ENCODE measurements at places on chromosomes 2 and 18. TPM values are rescaled to one million over a fixed set of nuclear protein-coding genes. Genes with fewer than 3 reads are reported as not detected.
A peak's percentile ranks its signal among the peaks of the same experiment; 100 is the strongest.

LINC00305 gene
- not detected for total RNA-seq

LAMA1 gene
- 0.13 TPM for total RNA-seq

SPDYA gene
- 0.13 TPM for total RNA-seq

ACMSD gene
- total RNA-seq = not detected

ADAM23 gene
- total RNA-seq = 0.77 TPM

PDE11A gene
- under 0.01 TPM for total RNA-seq

RAB17 gene
- 12.3 TPM for total RNA-seq

RESP18 gene
- not detected for total RNA-seq

YES1 gene
- 149 TPM for total RNA-seq

SERPINB8 gene
- total RNA-seq = 6.7 TPM

- DNase-seq = no peak
Observed at GRCh38 chr2:195535911-195536522, 121.0 kb upstream of the SLC39A10 start.

DNA sequence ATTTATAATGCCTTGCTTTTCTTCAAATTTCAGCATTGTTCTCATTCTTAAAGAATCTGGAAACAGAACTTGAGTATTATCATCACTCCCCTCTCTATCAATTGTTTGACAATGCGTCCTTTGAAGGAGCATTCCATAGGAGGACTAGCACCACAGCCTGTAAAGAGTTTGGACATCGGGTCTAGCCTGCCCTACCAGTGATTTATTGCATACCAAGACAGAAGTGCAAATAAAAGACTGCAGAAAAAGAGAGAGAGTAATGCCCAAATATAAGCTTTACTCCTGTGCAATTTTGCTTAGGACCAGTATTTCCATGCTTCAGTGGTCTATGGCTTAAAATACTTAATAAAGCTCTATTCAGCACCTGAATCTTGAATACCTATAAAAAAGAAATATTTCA lies 55.4 kb upstream of the MAP2 start:
- DNase-seq = no peak

GRCh38 chr2:143679617-143680016 lies 550.4 kb downstream of the ARHGAP15 start:
- DNase-seq = no peak

DNA sequence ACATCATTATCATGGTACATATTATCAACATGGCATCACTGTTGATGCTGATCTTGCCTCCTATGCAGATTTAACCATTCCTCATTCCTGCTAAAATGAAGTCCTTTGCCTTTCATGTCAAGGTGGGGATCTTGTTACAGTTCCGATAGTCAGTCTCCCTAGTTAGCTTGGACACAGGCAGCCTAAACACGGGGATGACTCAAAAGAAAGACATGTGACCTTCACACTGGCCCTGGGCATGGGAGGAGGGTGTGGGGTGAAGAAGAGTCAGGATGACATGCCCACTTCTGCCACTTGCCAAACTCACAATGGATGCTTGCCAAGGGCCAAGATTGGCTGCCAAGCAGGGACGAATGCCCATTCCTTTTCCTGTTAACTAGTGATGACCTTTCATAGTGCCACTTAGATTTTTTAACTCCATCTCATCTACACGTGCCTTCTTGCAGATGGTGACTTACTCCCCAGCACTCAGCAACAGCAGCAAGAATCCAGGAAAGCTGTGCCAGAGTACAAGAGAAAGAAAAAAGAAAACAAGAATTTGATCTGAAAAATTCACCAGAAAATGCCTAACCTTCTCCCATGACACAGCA lies 13.9 kb upstream of the SLC1A4 start:
- DNase-seq = peak; percentile 47

- peak; percentile 65 for DNase-seq
Observed at GRCh38 chr2:20635675-20636584, 15.0 kb downstream of the HS1BP3 start.

- DNase-seq = no peak
Observed at GRCh38 chr18:21129566-21130216, 18.1 kb upstream of the ROCK1 start.

DNA sequence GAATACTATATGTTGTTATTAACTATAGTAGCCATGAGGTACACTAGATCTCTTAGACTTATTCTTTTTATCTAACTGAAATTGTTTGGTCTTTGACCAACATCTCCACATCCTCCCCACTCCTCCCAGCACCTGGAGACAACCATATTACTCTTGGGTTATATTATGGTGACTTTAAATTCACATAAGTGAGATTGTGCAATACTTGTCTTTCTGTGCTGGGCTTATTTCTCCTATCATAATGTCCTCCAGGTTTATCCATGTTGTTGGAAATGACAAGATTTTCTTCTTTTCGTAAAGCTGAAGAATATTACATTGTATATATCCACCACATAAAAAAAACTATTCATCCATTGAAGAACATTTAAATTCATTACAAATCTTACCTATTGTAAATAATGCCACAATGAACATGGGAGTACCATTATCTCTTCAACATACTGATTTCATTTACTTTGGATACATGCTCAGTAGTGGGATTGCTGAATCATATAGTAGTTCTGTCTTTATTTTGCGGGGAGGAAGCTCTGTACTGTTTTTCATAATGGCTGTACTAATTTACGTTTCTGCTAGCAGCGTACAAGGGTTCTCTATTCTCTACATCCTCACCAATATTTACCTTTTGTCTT lies 159.2 kb upstream of the SCN7A start:
- DNase-seq = peak; percentile 11

GRCh38 chr18:62651276-62652056 lies 63.9 kb upstream of the PHLPP1 start:
- no peak for DNase-seq

- DNase-seq = no peak
Observed at GRCh38 chr2:133264989-133265401, 303.3 kb downstream of the NCKAP5 start.

- no peak for DNase-seq
Observed at GRCh38 chr2:100216015-100216414, 73.6 kb upstream of the AFF3 start.

DNA sequence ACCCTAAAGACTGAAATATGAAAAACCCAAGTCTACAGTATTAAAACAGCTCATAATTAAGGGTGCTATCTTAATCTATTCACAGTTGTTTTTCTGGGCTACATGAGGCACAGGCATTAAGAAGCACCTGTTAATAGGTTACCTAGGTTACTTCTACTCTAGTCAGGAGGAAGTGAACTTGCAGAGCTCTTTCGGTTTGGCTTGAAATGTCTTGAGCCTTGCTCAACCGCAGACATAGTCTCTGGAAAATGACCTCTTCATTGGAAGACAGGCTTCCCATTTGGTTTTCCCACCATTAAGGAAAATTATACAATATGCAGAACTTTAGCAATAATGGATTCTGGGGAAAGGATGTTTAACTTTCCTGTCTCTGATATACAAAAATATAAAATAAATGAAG lies 142.3 kb upstream of the KCNJ3 start:
- no peak for DNase-seq

DNA sequence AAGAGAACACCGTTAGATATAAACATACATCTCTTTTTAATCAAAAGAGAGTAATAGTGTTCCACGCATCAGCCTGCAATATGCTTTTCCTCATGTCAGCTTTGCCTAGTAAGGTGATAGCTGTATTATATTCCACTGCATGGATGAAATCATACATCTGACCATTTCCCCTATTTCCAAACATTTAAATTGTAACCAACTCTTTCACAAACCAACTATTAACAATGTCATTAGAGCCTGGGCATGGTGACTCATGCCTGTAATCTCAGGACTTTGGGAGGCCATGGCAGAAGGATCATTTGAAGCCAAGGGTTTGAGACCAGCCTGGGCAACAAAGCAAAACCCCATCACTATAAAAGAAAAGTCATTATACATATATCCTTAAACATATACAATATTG lies 284.8 kb downstream of the BCL11A start:
- DNase-seq = no peak

- no peak for DNase-seq
Observed at GRCh38 chr2:136054856-136055255, 63.1 kb downstream of the CXCR4 start.

DNA sequence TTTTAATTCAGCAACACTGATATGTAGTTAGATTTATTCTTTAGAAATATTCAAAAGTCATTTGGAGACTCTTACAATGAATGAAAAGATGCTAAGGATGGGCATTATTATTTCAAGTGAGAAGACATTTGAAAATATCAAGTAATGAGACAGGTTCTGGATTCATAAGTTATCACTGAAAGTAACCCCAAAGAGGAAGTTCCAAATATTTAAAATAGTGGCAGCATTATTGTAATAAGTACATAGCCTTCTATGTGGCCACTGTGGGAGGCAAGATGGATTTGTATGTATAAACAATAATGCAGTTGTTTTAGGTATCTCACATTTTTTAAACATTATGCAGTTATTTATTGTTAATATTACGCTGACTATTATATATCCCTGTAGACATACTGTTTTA lies 29.7 kb downstream of the ZC3H6 start:
- no peak for DNase-seq

DNA sequence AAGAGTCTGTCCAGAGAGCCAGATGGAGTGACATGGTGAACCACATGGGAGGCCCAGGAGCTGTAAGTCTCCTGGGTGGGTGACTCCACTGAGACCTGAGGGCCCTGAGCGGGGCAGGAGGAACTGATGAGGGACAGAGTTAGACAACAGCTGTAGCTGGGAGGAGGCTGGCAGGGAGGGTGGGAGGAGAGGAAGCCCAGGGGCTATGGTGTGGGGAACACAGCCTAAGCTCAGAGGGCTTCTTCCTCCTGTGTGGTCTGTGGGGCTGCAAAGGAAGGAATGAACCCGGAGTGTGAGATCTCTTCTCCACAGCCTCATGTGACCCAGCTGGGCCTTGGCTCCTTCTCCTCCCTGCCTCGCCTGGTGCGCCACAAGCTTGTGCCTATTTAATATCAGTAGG lies 395.6 kb upstream of the HS6ST1 start:
- DNase-seq = no peak

DNA sequence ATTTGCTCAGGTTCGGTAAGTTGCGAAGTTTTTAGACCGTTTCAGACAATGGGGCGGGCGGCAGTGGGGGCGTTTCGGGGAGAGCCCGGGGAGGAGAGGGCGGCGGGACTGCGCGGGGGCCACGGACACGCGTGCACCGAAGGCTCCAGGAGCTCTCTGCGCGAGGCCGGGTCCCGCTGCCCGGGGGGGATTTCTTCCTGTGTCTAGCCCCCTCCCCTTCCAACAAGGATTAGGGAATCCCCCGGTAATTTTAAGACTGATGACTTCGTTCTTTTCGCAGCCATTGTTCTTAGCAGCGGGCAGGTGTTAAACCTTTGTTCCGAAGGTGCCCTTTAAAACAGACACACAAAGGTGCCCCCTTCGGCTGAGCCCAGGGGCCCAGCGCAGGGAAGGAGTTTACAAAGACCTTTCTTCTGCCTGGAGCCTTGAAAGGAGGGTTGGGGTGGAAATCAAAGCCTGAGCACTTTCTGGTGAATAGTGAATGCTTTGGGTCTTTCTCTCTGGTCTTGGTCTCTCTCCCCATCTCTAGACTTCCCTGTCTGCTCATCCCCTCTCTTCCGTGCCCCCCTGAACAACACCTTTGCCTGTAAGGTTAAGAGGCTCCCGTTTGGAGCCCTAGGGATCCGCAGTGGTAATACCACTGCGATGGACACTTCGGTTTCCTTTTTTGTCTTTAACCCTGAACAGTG lies 2.1 kb downstream of the TRIB2 start:
- no peak for DNase-seq

GRCh38 chr2:102736110-102736409 lies 25.8 kb upstream of the TMEM182 start:
- no peak for DNase-seq

- no peak for DNase-seq
Observed at GRCh38 chr2:113676623-113677266, 49.7 kb downstream of the RABL2A start.

DNA sequence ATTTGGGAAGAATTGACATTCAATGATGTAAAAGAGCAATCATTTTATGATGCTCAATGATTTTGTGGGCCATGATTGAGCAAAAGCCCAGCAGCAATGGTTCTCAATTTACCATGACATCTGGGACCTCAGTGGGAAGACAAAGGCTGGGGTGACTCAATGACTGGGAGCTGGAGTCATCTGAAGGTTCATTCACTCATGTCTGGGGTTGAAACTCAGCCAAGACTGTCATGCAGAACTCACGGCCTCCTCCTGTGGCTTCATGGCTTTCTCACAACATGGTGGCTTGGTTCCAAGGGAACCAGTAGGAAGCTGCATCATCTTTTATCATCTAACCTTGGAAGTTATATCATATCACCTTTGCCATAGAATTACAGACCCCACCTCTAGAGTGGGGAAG lies 45.1 kb upstream of the CD226 start:
- DNase-seq = no peak

DNA sequence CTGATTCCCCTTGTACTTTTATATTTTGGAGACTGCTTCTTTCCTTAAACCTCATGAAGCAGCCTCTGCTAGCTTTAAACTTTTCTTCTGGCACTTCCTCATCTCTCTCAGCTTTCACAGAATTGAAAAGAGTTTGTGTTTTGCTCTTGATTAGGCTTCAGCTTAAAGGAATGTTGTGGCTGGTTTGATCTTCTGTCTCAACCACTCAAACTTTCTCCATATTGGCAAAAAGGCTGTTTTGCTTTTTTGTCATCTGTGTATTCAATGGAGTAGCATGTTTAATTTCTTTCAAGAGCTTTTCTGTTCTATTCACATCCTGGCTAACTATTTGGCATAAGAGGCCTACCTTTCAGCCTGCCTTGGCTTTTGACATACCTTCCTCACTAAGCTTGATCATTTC lies 36.3 kb upstream of the MSTN start:
- no peak for DNase-seq

DNA sequence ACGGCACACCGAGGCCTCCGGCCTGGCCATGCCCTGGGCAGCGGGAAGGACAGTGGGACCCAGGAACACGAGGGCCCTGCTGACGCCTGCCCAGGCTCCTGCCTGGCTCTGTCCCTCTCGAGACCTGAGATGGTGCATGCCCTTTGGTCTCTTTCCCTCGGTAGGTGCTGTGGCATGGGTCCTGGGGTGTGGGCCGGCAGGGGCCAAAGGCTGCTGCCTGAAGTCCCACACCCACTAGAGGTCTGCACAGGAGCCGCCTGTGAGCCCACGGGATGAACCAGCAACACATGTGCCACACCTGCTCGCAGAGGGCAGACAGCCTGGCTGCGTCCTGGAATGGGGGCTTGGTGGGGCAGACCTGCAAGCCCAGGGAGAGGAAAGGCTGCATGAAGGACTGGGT lies 73.3 kb downstream of the NDUFA10 start:
- no peak for DNase-seq

DNA sequence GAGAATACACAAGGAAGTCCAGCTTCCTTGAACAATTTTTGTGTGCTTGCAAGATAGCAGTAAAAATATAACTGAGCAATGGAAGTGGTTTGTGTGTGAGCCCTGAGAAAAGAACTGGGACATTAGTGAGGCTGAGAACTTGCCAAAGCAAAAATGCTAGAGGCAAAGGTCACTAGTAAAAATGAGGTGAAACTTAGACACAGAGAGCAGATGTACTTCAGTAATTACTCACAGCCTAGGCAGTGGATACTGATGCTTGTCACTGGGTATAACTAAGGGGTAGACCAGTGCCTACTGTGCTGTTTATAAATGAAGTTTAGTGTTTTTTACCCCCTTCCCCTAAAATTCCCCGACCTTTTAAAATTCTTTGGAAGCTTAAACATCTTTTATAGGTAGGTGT lies 450.1 kb downstream of the LPIN1 start:
- DNase-seq = no peak
